ENCODE measurements at places on chromosomes 11 and 22.
A peak's percentile ranks its signal among the peaks of the same experiment; 100 is the strongest.

DNA sequence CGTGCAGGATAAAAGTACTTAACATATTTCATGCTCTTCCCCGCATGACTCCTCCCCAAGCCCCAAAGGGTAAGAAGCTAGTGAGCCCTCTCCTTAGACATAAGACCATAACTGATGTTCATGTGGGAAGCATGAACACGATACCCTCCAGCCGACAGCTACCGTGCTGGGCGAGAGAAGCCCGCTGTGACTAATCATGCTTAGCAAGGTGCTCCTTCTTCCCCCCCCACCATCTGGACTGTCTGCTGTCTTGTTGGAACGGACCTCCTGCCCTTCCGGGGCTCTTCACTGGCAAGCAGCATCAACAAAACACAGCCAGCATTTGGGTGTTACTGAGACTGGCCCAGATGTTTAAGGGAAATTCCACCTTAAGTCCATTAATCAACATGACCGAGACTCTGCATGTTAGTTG lies 200.6 kb downstream of the DBX1 start:
- DNase-seq, result no peak

DNA sequence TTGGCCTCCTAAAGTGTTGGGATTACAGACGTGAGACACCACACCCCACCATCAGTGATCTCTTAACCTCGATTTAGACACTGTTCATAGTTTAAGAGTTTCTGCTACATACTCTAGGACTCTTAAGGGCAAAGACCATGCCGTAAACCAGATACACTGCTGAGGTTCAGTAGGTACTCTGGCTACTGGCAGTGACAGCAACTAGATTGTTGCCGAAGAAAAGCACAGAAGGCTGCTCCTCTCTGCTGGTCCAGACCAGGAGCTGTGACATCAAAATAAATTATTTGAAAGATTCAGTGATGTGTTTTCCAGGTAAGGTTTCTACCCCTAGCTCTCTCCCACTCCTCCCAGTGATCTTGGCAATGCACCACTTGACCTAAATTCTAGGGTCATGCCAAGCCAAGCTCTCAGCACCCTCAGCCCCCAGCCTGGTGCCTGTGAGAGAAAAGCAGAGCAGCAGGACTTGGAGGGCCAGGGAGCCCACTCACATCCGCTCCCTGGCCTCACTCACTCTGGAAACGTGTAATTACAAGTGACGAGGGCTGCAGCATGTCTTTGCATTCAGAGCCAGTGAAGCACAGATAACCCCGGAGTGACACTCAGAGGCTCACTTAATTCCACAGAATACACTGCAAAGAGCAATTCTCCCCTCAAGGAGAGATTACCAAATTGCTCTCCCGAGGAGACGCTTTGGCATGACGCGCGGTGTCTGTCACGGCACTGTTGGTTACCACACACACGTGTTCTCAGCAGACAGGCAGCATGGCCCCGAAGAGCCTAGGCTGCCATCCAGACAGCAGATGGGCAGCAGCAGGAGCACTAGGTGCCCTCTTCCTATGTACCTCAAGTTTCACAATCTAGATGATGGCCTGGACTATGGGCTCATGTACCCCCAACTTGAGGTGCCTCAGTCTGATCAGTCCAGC lies 96.9 kb upstream of the PITPNB start:
- peak; percentile 6 for DNase-seq

DNA sequence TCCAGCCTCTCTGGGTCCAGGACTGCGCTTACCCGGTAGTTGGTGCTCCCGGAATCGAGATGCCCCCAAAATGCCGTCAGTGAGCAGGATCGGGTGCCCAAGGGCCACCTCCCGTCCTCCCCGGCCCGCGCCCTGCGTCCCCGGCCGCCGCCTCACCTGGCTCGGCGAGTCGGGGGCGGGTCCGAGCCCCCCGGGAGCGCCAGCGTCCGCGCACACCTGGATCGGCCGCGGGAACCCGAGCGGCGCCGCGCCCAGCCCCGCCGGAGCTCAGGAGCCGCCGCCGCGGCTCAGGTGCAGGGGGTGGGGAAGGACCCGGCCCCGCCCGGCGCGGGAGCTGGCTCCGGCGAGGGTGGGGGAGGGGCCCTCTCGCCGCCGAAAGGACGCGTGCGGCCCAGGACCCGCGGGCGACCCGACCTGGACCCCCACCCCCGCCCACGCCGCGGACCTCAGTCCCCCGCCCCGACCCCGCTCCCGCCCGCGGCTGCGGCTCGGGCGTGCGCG lies at the start of gene SHANK2:
TSS of gene SHANK2 (minus strand) at position 309 of the 501 bp plus-strand sequence. CDS start 105,251 bp downstream, outside the sequence.
- DNase-seq, result peak; percentile 61

- DNase-seq, result no peak
Measured at GRCh38 chr11:8111636-8112035, 30.6 kb downstream of the TUB start.

GRCh38 chr22:36299295-36299694 lies 46.4 kb downstream of the APOL1 start:
- no peak for DNase-seq

DNA sequence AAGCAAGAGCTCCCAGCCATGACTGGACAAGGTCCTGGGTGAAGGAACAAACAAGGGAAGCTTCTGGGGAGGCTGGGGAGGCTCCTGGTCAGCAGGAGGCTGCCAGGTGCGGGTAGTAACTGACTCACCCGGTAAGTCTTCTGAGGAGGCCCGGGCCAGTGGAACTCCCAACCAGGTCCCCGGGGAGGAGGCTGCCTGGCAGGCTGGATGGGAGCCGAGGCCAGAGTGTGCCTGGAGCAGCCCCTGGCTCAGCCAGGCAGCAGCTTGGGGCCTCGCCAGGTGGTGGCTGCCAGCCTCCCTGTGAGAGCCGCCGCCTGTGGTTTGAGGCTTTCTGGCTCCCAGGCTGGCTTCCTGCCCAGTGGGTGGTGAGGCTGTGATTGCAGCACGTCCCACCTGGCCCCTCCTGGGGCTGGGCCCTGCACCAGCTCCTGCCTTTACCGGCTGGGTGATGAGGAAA lies 46.2 kb downstream of the IGF2 start:
- DNase-seq, result peak; percentile 71

GRCh38 chr11:32090545-32091370 lies at the start of gene RCN1:
TSS of gene RCN1 (plus strand) at chr11:32091074. CDS start at chr11:32091197, 123 bp downstream.
- peak; percentile 57 for DNase-seq

DNA sequence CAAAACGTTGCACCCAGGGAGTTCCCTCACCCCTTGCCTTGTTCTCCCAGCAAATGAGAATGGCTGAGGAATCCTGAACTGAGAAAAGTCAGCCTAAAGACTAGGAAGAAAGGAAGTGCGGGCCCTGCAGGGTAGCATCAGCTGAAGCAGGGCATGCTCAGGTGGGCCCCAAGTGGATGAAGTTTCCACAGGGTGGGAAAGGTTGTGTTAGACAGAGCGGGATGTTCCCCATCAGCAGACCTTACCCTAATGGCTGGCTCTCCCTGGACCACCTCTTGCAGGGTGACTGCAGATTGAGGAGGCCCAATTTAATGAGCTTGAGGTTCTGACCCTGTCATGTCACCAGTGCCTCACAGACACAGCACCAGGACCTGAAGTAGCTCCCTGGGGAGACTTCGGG lies 81.5 kb upstream of the MYOD1 start:
- no peak for DNase-seq

DNA sequence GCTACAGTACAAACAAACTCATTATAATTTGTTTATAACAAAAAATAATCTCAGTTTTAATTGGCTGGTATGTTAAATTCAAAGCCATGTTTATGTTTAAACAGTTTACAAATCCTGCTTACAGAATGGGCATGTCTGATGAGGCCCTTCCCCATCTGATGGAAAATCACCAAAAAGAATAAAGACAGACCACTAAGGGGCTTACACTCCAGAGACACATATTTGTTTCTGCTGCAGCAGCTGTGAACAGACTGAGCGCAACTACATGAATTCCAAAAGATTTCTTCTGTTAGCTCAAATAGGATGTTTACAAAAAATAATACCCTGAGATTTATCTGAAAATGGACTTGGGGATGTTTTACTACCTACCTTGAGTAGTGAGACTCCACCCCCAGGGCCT lies 174.7 kb upstream of the PITPNB start:
- no peak for DNase-seq

GRCh38 chr11:60919956-60920355 lies 4.3 kb upstream of the TMEM132A start:
- DNase-seq, result no peak

GRCh38 chr22:36977401-36977861 lies 41.8 kb downstream of the TST start:
- peak; percentile 86 for DNase-seq

DNA sequence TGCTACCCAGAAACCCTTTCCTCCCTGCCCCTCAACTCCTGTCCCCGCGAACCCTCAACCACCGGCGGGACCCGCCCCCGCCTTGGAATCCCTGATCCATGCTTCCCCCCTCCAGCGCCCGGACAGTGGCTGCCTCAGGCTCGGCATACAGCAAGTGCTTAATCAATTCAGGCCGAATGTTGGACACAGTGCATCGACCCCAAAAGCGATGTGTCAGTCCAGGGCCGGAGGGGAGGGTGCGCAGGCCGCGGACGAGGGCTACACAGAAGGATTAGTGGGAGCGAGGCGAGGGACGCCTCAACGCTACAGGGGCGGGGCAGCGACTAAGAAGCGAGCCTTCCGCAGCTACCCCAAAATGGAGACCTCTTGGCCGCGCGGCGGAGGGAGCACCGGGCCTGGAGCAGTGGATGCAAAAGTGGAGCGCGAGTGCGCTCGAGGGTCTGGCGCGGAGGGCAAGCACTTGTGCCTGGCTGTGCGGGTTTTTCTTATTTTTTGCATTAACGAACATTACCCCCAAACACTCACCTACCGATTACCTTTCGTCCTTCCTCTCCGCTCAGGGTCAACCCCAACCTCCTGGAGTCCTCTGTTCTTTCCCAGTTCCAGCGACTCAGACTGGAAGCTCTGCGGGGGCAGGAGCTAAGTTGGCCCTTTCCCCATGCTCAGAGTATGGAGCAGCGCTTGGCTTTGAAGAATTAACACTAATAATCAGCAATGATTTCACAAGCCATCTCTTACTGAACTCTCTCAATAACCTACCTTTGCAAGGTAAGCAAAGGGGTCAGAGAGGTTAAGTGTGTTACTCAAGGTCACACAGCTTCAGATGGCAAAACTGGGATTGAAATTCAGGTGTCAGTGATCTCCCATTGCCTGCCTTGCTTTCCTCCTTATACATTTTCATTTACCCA lies 30.0 kb upstream of the WNT11 start:
- DNase-seq, result peak; percentile 63

DNA sequence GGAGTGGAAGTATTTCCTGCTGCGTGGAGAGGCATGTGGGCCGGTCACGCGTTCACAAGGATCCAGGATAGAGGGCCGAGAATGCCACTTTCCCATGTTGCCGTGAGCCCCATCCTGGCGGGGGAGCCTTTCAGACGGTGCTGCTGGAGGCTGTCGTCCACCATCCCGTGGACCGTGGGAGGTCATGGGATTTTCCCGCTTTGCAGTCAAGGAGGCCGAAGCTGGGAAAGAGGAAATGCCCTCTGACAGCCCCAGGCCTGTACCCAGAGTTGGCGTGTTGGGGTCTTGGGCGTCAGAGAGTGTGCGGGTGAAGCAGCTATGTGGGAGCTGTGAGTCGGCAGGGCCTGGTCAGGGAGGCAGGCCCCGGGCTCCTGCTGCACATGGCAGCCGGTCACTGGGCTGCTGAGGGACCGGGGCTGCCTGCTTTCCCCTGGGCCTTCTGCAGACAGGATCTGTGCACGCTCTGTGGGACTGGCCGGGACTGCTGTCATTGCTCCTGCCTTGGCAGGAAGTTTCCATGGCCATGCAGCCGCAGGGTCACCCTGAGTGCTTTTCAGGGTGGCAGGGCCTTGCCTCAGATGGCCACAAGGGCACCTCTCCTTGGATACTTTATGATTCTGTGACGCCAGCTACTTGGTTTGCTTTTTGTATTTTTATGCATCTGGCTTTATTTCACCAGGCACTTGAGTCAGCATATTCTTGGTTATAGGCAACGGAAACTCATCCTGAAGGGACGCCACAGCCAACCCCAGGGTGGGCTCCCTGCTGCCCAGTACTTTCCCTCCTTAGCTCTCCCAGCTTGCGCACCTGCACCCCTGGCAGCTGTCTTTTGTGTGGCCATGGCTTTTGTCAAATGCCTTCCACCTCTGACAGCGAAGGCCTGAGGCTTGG lies 52.4 kb downstream of the AP2A2 start:
- no peak for DNase-seq

- no peak for DNase-seq
Measured at GRCh38 chr11:68011051-68011943, 1.2 kb downstream of the ALDH3B1 start.

DNA sequence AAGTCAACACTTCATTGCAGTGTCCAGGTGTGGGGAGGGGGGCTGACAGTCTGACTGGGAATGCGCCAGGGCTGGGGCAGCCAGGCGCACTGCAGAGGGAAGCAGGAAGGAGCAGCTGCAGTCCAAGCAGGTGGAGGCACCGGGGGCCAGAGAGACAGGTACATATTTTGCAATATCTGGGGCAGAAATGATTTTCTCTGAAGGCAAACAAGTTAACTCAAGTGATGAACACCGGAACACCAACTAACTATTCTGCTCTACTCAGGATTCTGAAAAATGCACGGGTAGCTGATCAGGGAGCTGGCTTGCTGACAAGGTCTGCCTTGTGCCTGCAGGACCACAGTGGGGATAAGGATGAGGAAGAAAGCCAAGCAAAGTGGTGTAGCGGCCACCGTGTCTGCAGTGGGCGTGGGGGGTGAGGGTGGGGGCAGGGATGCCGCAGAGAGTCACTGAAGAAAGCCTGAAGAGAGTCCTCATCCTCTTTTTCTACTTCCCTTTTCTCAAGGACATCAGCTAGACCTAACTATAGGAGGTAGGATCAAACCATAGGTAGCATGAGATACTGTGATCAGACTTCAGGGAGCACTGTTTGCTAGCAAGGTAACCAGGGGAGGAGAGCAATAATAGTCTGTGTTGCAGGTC lies 83.4 kb downstream of the SCN3B start:
- no peak for DNase-seq

- DNase-seq, result no peak
Measured at GRCh38 chr11:107413352-107413751, 44.3 kb downstream of the CWF19L2 start.

- DNase-seq, result no peak
Measured at GRCh38 chr11:82683029-82683428, 50.6 kb downstream of the FAM181B start.

DNA sequence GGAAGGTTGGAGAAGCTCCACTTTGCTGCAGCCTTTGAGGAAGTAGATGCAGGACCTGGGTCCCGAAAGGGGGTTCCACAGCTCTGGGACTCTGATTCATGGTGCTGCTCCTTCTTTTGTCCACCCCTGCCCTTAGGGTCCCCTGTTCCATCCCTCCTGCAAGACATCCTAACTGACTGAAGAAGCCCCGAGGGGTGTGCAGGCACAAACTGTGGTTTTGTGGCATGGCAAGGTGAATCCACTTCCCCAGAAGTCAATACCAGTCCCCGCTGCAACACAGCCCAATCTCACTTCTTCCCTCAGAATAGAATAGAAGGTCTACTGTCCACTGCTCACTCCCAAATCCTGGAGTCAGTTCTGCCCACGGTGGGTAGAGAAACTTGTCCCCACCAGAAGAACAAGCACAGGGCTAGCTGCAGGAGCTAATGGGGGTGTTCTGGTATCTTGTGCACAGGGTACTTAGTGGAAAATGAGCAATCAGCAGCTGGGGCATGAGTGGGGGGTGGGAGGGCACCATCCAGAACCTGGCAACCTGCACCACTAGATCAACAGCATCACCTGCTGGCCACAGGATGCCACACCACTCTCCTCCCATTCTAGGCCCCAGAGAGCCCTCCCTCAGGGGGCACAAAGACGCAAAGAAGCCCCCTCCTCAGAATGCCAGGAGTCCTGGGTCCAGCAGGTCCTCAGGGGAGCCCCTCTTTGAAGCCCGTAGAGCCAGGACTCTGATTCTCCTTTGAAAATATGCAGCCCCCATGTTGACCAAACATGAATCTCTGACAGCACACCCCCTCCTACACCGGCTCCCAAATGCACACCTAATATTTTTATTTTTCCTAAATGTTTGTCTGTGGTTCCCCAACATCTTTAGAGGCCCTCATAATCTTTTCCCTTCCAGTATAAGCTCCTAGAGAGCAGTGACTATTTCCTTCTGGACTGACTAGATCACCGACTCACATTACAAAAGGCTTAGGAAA lies 14.1 kb downstream of the SPATA19 start:
- no peak for DNase-seq

All from transverse colon (tissue), 4 donors.